ENCODE measurements at places on chromosomes 3 and 15.

DNA sequence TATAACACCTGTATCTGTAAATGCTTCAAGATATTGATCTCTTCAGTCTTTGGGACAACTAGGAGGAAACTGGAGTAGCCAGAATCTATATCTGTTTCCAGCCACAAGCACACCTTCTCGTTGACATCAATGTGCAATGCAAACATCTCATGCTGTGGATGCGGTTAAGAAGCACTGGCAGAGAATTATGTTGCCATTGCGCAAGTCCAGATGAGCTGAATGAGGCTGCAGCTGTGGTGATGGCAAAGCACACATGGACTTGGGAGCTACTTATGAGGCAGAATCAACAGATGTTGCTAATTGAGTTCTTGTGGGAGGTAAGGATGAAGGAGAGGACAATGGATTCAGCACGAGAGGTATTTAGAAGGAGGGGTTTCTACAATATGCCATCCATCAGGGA lies 90.9 kb downstream of the STRIT1 start:
- no peak for DNase-seq

GRCh38 chr3:182795389-182795782 lies 2.1 kb downstream of the ATP11B start:
- peak; percentile 61 for DNase-seq

GRCh38 chr3:171770689-171771620 lies 39.3 kb downstream of the PLD1 start:
- no peak for DNase-seq

- DNase-seq: no peak
These were observed 704.2 kb downstream of the OTOL1 start for GRCh38 chr3:162200836-162201235.

DNA sequence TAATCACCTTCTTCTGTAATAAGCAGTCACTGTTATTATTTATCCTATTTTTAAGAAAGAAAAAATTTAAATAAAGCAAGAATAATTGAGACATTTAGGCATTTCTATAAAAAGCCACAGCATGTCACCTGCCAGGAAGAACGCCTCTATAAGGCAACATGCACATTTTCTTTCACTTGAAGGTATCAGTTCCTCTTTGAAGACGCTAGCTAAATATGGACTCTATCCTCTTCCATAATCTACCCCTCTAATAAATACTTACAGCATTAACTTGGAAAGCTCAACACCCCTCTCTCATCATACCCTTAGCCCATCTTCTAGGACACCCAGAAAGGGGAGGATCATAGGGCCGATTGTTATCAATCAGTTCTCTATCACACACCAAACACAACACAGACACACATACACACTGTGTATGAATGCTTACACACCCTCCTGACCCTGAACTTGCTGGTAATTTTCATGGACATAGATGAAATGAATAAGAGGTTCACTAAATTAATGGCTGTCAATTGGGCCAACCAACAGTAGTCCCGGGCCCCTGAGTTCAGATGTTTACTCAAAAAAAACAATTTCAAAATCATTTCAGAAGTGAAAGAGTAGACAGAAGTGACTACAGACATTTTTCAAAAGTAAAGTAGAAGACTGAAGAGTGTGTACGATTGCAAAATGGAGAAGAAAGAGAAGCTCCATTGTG lies 102.5 kb downstream of the ZMAT3 start:
- no peak for DNase-seq

DNA sequence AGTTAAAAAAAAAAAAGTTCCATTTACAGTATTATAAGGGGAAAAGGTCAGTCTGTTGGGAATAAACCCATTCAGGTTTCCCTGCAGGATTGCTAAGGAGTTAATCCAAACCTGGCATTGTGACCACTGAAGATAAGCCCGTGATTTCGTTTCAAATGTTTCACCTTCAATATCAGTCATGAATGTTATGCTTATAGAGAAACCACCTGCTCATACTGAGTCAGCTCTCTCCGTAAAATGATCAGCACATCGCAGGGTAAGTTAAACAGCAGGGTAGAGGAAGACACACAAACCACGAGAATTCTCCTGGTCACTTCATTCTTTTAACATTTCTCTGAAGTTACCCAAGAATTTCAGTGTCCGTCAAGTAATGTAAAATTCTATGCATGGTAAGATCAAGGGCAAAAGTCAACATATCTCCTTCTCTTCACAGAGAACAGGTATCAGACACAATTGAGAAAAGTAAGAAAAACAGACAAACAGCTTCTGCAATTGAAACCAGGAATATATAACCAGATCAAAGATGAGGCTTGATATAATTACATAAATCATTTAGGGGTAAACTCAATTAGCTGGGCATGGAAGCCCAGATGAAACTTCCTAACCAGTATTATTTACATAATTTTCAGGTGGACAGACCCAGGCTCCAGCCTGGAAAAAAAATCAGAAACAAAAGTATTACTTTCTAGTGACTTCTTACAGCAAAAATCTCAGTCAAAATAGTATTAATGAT lies 67.6 kb upstream of the ARHGEF3 start:
- DNase-seq: no peak

- DNase-seq: no peak
These were observed 9.9 kb downstream of the TBC1D2B start for GRCh38 chr15:78067328-78068228.

- DNase-seq: no peak
These were observed 628.9 kb downstream of the FHIT start for GRCh38 chr3:60622349-60622748.

GRCh38 chr3:151318991-151319390 lies 2.4 kb upstream of the GPR87 start:
- DNase-seq: no peak

- no peak for DNase-seq
These were observed 27.9 kb upstream of the STRIT1 start for GRCh38 chr3:155321418-155321817.

- no peak for DNase-seq
These were observed 147.9 kb upstream of the ATP2B2 start for GRCh38 chr3:10653241-10653640.

DNA sequence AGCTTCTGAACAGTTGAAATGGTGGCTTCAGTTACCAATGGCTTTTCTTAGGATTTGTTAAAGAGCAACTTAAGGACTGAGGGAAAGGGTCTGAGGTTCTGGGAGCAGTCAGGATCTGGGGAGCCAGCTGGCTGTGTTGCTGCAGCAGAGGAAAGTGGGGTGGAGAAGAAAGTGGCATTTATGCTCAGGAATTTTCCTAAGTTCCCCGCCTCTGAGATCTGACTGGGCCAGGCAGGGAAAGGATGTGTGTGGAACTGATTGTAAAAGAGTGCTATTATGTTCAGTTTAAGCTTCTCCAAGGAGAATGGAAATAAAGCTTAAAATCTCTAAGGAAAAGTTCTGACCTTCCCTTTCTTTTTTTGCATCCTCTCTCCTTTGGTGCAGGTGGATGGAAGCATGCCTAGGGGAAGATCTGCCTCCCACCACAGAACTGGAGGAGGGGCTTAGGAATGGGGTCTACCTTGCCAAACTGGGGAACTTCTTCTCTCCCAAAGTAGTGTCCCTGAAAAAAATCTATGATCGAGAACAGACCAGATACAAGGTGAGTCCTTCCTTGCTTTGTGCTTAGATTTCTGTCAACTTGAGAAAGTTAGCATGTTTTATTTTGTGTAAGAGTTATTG lies 37.8 kb downstream of the IQGAP1 start:
- DNase-seq: no peak

- no peak for DNase-seq
These were observed 146.6 kb upstream of the PEX5L start for GRCh38 chr3:180183346-180183745.

DNA sequence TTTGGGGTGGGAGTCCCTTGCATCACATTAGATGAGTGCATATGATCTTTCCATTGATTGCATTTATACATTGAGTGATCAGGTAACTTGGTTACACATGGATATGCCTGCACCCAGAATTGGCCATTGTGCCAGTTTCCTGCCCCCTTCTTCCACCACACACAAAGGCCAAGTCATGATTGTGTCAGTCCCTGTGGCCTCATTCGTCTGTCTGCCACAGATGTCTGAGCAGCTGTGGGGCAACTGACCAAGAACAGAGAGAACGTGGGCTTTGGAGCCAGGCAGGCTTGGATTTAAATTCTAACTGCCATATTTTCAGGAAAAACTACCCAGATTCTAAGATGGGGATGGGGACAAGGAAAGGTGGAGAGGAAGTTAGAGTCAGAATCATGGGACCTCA lies 27.0 kb downstream of the CCNL1 start:
- no peak for DNase-seq

GRCh38 chr15:49901321-49901720 lies 217.7 kb downstream of the ATP8B4 start:
- DNase-seq: no peak

- no peak for DNase-seq
These were observed 13.1 kb downstream of the RSL24D1 start for GRCh38 chr15:55183679-55184078.

GRCh38 chr3:30097022-30097650 lies 509.3 kb upstream of the TGFBR2 start:
- DNase-seq: no peak

DNA sequence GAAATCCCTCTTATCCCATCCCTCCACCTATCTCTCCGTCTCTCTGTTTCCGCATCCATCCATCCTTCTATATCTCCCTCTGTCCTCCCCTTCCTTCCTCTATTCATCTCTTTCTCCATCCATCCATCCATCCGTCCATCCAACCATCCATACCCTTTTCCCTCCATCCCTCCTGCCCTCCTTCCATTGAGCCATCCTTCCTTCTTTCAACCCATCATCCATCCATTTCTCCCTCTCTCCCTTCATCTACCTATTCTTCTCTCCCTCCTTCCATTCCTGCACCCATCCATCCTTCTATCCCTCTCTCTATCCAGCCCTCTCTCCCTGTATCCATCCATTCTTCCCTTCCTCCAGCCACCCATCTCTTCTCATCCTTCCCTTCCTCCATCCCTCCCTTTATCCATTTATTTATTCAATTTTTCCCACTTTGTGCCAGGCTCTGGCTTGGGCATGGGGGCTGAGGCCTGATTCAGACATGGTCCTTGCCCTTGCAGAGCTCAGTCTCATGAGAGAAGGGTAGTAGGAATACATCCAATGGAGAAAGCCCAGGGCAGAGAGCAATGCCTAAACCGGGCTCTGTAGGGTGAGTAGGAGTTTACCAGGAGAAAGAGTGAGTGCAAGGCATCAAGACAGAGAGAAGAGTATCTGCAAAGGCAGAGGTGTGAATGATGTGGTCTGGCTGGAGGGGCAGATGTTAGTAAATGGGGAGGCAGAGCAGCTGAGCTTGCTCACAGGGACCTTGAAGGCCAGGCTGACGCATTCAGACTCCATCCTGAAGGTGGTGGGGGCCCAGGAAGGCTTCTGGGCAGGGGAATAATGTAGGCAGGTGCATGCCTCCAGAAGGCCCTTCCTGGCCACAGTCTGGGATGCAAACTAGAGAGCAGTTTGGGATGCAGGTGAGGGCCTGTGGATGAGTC lies 19.5 kb upstream of the FBLN2 start:
- no peak for DNase-seq

DNA sequence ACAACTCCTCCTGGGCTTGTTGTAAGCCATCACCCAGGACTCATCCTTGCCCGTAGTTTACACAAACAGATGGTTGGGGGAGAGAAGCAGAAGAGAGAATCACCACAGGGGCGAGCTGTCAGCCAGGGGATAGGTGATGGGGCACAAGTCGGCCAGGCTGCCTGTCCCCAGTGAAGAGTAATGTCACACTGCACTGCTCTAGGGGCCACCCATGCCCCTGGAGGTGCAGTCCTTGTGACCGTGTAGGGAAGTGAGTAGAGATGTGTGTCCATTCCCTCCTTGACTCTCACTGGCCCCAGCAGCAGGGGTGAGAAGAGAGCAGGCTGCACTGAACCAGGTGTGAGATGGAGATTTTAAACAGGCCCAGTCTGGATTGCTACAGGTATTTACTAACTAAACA lies 17.1 kb upstream of the PRSS50 start:
- DNase-seq: no peak

GRCh38 chr15:52095597-52096262 lies 16.8 kb downstream of the BCL2L10 start:
- DNase-seq: no peak

GRCh38 chr15:35669021-35669420 lies 123.1 kb upstream of the DPH6 start:
- no peak for DNase-seq

DNA sequence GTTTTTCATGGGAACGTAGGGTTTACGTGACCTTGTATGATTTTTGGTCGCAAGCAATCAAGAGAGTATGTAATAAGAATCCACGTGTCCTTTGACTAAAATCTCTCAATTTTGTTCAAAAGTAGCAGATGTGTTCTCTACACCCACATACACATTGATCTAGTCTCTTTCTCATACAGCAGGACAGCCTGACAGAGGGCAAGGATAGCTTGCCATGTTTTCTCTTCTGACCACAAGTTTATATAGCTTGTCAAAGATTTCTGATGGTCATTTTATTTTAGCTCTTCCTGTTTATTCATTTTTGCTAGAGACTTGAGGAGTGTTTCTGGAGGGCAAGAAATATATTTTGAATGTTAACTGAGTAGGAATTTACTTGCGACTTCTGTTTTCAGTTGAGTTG lies 570.2 kb upstream of the ALCAM start:
- no peak for DNase-seq

DNA sequence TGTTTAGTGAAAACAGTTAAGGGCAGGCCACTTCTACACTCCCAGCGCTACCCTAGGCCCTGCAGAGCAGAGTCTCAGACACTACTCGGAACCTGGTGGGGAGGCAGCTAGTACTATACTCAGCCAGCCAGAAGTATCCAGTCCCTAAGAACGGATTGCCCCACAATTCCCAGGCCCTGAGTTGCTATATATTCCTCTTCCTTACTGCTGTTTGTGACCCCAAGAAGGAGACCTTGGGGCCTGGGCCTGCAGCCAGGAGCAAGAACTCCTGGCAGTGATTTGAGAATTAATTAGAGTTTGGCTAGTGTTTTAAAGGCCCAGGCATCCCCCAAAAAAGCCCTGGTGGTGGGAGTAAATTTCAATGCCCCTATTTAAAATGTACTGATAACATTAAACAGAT lies 87.7 kb downstream of the RBPMS2 start:
- DNase-seq: no peak

DNA sequence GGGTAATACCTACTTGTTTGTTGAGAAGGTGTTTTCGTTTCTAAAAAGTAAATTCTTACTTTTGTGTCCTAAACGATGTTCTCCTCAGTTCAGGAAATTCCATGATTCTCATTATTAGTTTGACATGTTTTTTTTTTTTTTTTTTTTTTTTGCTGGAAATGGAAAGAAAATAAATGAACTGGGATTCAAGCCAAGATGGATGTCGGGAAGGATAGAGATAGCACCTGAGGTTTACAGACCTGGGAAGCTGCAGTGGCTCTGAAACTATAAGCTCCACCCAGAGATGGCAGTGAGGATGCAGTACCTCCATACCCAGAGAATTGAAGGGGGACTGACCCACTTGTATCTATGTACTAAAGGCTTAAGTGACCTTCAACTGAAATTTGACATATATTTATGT lies 334.6 kb upstream of the TGFBR2 start:
- DNase-seq: no peak

GRCh38 chr3:52722491-52722890 lies 16.6 kb downstream of the SPCS1 start:
- DNase-seq: no peak

Data from activated naive CD4-positive, alpha-beta T cell treated with anti-CD3 and anti-CD28 coated beads for 36 hours (primary cell).